Activated CD4-positive, CD25-positive, alpha-beta regulatory T cell (primary cell): ENCODE measurements at places on chromosomes 6 and 20.

GRCh38 chr20:5784735-5785134 lies 34.5 kb downstream of the SHLD1 start:
- DNase-seq = no peak

GRCh38 chr6:108804956-108805355 lies 43.3 kb upstream of the ARMC2 start:
- no peak for DNase-seq

GRCh38 chr20:7031222-7031621 lies 263.7 kb downstream of the BMP2 start:
- DNase-seq = no peak

GRCh38 chr6:31968791-31969711 lies 2.9 kb downstream of the DXO start:
- no peak for DNase-seq

DNA sequence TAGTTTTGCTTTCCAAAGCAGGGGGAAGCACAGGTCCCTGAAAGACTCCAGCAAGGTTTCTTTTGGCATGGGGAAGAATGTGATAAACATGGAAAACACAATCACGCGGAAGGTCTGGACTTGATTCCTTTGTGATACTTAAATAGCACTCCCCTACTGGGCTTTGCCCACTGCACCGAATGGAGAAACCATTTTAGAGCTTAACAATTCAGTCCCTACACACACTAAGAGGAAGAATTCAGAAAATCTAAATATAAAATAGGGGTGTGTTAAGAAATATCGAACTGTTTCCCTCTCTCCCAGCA lies 71.4 kb upstream of the NHSL1 start:
- DNase-seq = no peak

- DNase-seq = no peak
Observed at GRCh38 chr6:128474481-128474880, 45.9 kb downstream of the PTPRK start.

GRCh38 chr20:6700563-6701329 lies 66.7 kb upstream of the BMP2 start:
- no peak for DNase-seq

GRCh38 chr6:53300656-53301551 lies 47.8 kb downstream of the ELOVL5 start:
- no peak for DNase-seq

GRCh38 chr20:43960231-43960630 lies 45.6 kb downstream of the TOX2 start:
- DNase-seq = no peak

DNA sequence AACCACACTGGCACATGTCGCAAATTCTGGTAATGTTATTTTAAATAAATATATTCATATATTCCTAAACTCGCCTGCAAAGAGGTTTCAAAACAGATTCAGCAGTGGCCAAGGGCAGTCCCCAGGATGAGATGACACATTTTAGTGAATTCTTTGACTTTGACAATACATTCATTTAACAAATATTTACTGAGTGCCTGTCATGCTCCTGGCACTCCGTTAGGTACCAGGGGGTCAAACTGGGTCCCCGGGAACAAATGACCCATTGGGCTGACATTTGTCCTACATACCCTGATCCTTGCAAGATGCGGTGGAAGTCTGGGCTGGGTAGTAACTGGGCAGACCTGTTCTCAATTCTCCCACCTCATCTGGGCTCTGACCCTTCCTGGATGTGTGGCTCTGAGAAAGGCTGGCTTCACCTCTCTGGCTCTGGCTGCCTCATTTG lies 74.9 kb downstream of the FYN start:
- no peak for DNase-seq

GRCh38 chr6:35419417-35419816 lies 32.7 kb upstream of the FANCE start:
- no peak for DNase-seq

- no peak for DNase-seq
Observed at GRCh38 chr6:109079981-109080380, 14.7 kb downstream of the SESN1 start.

DNA sequence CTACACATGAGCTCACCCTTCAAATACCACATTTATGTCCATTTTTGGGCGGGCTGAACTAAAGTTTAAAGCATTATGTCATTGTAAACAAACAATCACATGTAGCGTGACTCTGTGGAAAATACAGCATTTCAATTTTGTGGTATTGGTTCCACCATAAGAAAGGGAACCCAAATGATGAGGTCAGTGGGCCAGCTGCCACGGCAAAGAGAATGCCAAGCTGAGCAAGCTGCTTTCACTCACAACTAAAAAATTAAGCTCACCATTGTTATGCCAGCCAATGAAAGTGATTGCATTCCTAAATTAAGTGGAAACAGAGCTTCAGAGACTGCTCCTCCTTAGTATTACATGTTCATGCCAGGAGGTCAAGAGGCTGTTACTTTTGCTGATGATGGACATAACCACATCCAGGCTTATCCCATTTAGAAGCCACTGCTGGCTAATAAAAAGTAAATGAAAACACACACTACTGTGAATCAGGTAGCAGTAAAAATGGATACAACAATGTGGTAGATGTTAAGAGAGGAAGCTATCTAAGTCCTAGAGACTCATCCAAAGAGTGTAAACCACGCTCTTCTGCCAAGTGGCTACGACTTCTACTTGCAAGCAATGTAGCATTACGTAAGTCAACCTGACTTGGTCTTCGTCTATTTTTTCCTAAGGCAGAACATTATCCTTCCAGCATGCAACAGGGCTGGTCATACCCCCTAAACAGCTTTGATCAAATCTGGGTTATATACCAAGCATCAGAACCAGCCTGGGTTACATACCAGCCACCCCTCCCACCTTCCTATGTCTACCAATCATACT lies 164.8 kb downstream of the BACH2 start:
- no peak for DNase-seq

DNA sequence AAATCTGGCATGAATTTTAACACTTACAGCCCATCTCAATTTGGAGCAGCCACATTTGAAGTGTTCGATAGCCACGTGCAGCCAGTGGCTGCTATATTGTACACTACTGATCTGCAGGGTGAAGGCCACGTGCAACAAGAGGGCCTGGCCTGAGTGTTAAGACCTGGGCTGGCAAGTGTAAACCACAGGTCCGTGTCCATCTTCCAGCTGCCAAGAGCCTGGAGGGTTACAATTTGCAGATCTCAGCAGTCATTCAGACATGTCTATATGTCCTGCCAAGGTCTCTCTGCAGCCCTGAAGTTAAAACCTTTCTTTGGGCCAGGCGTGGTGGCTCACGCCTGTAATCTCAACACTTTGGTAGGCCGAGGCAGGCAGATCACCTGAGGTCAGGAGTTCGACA lies 14.1 kb downstream of the SGK2 start:
- no peak for DNase-seq
